ENCODE measurements at places on chromosomes 12 and 14.
A peak's percentile ranks its signal among the peaks of the same experiment; 100 is the strongest.

- peak; percentile 17 for DNase-seq
Measured at GRCh38 chr12:107429006-107429705, 256.4 kb upstream of the PWP1 start.

DNA sequence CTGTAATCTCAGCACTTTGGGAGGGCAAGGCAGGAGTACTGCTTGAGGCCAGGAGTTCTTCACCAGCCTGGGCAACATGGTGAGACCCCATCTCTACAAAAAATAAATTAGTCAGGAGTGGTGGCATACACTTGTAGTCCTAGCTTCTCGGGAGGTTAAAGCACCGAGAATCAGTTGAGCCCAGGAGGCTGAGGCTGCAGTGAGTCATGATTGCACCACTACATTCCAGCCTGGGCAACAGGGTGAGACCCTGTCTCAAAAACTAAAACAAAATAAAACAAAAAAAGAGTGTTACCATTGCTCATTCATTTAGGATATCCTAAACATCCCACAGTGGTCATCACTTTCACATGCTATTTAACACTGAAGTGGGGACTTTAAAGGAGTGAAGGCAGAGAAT is 7.8 kb downstream of the NEK9 start:
- no peak for DNase-seq

DNA sequence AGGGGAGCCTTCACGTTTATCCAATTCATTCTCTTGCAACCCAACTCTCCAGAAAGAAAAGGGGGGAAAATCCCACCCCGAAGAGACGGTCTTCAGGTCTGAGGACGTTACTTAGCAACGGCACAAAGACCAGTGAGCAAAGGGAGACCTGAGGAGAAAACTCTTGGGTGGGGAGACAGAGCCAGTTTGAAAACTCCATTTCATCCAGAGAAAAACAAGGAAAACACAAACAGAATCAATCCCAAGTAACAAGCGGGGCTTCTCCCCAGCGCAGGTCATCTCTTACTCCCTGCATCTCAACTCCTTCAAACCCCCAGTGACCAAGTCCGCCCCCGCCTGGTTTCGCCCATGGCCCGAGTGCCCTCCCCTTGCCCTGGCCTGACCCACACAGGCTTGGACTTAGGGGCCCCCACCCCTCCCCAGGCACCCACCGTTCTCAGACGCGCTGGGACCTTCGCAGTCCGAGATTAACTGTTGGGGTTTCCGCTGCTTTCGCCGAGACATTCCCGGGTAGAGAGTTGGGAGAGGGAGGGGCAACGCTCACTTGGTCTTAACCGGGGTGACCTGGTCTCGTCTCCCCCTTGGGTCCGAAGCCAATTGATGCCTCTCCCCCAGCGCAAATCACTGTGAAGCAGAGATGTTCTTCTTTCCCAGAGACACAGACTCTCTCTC is 10.4 kb upstream of the SALL2 start:
- DNase-seq = no peak

DNA sequence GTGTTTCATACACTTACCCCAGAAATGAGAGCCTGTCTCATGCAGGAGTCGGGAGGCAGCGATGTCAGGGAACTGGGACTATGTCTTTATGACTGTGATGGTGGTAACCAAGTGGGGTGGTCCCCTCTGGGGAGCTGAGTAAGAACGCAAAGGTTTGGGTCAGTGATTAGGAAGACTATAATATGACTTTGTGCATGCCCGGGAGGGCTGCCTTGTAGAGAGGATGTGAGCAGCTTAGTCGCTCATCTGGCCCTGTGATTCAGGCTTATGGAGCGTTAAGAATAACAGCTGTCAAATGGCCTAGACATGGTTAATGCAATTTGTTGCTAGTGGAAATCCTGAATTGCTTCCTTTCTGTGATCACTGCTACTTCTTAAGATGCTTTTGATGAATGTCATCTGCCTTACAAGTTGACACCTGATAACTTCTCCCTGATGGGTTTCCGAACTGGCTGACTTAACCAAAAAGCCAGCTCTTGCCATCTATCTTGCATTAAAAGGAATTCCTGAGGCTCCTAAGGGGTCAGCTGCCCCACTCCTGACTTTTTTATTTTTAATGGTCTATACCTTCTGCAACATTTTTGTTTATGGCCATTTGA is 35.4 kb upstream of the AACS start:
- no peak for DNase-seq

DNA sequence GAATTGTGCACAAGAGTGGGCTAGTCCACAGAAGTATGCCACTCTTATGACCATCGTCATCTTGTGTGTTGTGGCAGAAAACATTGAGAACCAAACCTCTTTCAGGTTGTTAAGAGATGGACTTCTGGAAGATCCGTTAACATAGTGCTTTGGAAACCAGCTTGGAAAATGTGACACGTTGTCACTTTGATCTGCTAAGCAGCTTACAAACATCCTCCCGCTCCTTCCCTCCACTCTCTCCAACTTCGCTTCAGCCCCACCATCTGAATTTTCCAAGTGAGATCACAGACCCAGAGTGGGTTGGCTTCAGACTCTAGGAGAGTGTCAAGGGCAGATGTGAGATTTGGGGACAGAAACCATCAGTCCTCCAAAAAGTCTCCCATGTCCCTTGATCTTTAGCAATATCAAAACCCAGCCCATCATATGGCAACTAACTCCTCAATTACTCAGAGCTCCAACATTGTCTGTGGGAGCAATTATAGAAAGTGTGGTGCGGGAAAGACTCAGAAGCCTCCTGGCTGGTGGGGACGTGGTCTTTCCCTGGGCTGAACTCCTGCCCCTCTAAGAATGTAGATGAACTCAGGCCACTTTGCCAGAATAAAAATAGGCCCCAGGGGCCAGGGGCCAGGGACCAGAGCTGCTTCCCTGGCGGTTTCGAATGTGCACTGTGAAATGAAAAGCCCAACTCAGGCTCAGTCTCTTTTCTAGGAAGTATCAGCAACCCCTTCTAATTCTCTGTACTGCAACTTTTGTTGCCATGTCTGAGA is 129.5 kb downstream of the SLC38A6 start:
- DNase-seq = no peak

DNA sequence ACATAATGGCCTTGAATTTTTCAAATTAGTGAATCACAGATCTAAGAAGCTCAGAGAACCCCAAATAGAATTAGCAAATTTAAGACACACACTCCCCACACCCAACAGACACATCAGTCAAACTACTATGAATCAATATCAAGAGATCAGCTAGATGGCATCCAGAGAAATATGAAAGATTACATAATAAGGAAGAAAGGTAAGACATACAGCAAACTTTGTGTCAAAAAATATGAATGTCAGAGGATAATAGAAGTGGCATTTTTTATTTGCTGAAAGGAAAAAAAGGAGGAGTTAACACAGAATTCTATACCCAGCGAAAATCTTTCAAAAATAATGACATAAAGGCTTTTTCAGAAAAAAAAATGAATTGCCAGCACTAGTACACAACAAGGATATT is 110.5 kb upstream of the COCH start:
- no peak for DNase-seq

DNA sequence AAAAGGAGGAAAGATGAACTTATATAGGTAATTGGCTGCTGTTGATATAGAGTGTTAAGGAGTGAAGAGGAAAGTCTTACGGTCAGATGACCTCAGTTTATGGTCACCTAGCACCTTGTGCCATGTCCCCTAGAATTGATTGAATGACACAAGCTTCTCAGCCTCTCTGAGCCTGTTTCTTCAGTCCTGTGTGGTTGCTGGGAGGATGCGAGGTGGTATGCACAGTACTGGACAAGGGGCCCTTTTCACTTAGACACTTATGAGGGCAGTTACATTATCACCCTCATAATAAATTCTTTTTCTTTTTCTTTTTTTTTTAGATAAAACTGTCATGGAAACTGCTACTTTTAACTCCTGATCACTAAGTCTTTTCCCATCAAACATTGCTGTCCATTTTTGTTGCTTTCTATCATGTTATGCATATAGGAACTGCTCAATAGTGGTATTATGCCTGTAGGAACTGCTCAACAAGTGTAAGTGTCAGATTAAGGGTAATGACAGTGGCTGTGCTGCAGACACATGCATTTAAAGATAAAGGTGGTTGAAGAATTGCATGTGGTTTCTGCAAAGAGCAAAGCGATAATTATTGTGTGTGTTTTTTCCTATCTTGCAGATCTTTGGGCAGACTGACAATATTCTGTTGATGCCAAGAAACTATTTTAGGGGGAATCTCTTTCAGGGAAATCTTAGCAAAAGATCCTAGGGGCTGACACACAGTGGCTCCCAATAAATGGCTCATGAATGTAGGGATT is 11.6 kb downstream of the ANO6 start:
- DNase-seq = no peak

GRCh38 chr12:109734219-109735000 is 20.8 kb downstream of the FAM222A start:
- DNase-seq = no peak

DNA sequence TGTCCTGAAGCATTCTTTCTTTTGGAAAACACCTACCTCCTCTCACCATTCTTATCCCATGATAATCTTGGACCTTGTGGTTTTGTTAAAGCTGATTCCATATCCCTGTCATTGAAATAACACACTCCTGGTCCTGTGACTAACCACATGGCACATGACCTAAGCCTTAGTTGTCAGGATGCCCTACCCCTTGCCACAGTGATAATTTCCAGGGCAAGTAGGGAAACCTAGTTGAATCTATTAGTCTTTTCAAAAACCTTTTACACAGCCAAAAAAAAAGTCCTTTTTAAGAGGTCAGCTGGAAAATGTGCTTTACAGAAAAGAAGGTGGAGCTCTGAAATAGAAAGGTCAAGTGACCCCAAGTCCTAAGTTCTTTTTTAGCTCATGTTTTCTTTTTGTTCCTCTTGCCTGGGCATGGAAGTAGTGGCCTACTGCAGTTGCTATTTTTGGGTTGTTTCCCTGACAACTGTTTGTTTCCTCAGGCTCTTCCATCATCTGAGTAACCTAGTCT is 608.4 kb downstream of the LRFN5 start:
- no peak for DNase-seq

- DNase-seq = peak; percentile 16
Measured at GRCh38 chr14:58166005-58166983, 14.3 kb upstream of the ARMH4 start.

DNA sequence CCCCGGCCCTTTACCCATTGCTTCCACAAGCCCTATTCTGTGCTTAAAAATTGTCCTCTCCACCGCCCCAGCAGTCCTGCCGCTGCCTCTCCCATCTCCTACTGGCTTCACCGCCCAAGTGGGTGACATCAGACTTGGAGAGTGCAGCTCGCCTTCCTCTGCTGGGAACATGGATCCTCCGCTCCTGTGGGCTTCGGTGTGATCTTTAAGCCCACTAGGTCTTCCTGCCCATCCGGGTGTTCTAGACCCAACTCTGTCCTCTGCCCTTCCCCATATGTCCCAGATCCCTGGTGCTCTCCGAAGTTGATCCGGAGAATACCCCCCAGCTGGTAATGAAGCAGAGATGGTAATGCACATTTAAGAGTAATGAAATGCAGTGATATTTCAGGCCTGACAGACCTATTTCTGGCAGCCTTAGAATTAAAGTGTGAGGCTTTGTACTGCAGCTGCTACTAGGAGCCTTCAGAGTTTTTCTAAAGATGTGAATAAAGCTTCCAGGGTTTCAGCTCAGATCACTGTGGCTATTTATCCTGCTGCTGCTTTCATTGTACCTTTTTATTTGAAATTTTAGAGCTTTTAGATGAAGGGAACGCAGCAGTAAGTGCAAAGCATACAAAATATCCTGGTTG is 22.9 kb upstream of the CTDSP2 start:
- no peak for DNase-seq

DNA sequence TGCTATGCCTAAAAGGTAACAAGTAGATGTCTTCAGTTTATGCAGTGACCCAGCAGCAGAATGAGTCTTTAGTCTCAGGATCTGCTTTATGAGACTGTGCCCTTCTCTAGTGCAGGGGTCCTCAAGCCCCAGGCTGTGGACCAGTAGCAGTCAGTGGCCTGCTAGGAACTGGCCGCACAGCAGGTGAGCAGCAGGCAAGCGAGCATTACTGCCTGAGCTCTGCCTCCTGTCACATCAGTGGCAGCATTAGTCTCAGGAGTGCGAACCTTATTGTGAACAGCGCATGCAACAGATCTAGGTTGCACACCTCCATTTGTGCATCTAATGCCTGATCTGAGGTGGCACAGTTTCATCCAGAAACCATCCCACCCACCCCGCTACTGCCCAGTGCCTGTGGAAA is 38.4 kb downstream of the LRP6 start:
- DNase-seq = no peak

DNA sequence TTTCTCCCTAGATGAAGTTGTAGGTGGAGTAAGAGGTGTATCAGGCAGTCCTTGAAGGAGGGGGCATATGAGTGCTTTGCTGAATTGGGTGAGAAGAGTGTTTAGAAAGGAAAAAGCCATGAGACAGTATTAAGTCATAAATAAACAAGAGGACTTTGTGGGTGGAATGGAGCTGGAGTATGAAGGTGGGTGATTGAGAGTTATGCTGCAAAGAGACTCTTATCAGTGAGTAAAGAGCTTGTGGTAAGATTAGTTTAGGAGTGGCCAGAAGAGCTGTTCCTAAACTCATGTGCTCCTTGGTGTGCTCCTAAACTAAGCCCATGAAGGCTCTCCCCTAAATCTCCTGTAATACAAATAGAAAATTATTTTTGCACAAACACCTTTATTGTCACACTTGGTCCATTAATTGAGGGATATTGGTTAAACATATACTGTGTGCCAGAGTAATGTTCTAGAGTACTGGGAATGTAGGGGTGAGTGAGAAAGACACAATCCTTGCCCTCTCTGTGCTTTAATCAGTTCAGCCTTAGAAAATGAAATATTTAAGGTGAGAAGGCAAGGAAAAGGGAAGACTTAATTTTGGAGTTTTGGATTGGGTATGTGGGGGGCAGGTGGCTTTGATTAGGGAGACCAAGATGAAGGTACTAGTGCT is 9.8 kb downstream of the CHPT1 start:
- DNase-seq = no peak

GRCh38 chr12:132379576-132379975 is 50.2 kb upstream of the GALNT9 start:
- no peak for DNase-seq

DNA sequence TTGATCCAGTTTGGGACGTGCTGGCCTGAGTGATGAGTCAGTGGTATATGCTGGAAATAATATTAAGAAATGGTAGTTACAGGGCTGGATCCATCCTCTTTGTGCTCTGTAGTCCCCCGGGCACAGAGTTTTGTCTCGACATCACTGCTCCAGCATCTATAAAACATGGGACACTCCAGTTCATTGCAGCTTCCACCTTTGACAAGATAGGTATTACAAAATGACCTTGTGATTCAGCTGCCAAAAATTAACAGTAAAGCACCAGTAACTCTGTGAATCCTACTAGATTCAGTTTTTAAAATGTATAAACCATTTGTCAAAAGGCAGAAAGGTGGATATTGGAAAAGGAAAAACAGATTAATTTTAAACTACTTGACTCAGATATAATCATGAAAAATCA is 14.6 kb upstream of the GNG2 start:
- DNase-seq = no peak

DNA sequence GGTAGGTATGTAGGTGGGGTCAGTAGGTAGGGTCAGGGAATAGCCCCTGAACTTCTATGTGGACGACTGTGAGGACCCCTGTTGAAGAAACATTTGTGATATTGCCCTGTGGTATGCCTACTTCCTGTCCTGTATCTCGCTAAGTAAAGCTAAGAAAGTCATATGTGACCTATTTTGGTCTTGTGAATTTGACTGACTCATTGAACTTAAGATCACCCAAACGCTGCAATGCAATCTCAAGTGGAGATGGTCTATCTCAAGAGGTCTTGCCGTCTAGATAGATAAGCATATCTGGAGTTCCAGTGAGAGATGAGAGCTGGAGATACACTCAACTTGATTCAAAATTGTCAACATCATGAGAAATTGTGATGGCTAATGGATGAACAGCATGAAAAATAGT is 73.8 kb downstream of the TRAFD1 start:
- DNase-seq = no peak

Measured in NCI-H187 treated with DMSO at 0.1 percent for 48 hours (cell line).